ENCODE measurements at places on chromosomes 5 and 9. TPM values are rescaled to one million over a fixed set of nuclear protein-coding genes. Genes with fewer than 3 reads are reported as not detected.

OR13C4 gene
- not detected for total RNA-seq

WHRN gene
- total RNA-seq: 2.1 TPM

KCNV2 gene
- not detected for total RNA-seq

FOXD4L3 gene
- not detected for total RNA-seq

RASGEF1C gene
- total RNA-seq: not detected

STING1 gene
- total RNA-seq: 42.1 TPM

IFNB1 gene
- total RNA-seq: not detected

CMYA5 gene
- 1.7 TPM for total RNA-seq

FGF18 gene
- total RNA-seq: not detected

SAXO1 gene
- total RNA-seq: 0.18 TPM

MYOZ3 gene
- 0.72 TPM for total RNA-seq

ACOT12 gene
- total RNA-seq: not detected

CSF1R gene
- under 0.01 TPM for total RNA-seq

G3BP1 gene
- 239 TPM for total RNA-seq

CDKN2B gene
- total RNA-seq: 16.0 TPM

NUTM2F gene
- total RNA-seq: not detected

RGS7BP gene
- total RNA-seq: 0.72 TPM
